ENCODE measurements at places on chromosomes 4 and X.

GRCh38 chr4:3340700-3341083, 47.9 kb downstream of the RGS12 start:
- DNase-seq, result no peak

GRCh38 chr4:40992472-40993295, 221.7 kb downstream of the APBB2 start:
- DNase-seq, result no peak

DNA sequence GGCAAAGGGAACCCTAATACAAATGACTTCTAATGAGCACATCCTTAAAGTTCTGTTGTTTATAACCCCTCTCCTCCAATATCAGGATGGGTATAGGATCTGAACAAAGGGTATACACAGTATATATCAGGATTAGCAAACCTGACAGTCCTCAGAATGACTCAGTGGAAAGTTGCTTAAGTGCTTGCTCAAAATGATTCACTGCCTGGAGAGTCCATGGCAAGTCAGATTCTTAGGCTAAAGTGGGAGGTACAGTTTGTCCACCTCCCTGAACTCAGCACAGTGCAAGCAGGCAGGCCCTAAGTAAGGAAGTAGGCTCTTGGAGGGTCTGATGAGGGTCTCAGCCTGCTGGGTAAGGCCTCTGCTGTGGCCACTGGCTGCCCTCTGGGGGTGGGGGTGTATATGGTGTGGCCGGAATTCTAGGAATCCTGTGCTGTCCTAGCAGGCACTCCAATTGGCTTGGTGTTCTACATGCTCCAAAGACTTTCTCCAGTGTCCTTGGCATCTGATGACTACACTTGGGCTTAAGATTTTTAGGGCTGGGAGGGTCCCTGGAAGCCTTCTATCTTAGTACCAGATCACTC, 54.3 kb downstream of the CHRDL1 start:
- DNase-seq, result no peak

- DNase-seq, result no peak
Measured at GRCh38 chrX:12681047-12681446, 110.2 kb upstream of the PRPS2 start.

GRCh38 chr4:102696758-102697157, 64.0 kb downstream of the MANBA start:
- DNase-seq, result no peak

All from activated naive CD8-positive, alpha-beta T cell treated with anti-CD3 and anti-CD28 coated beads, Interleukin-2, amount 50 U/mL, for 16 hours (primary cell).